ENCODE measurements at places on chromosomes 7 and 10.

DNA sequence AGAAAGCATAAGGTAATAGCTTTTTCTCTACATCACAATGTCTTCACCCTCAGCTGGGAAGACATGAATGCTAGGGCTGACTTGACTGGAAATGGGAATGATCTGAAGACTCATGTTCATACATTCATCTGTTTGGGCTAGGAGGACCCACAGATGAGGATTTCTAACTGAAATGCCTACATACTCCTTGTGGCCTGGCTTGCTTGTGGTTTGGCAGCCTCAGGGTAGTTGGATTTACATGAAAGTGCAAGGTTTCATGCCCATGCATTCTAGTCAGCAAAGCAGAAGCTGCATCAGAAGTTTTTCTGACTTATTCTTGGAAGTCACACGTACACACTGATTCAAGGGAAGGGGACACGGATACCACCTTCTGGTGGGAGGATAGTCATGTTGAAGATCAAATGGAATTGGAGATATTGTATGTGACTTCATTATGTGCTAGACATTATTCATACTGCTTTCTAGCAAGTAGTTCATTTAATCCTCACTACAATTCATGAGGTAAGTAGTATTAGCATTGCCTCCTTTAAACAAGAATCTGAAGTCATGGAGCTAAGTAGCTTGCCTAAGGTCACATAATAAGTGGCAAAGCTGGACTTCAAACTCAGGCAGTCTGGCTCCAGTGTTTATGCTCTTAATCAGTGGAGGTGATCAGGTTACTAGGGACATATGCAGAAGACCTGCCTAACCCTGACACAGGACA, 957.0 kb downstream of the LRMDA start:
- no peak for DNase-seq

DNA sequence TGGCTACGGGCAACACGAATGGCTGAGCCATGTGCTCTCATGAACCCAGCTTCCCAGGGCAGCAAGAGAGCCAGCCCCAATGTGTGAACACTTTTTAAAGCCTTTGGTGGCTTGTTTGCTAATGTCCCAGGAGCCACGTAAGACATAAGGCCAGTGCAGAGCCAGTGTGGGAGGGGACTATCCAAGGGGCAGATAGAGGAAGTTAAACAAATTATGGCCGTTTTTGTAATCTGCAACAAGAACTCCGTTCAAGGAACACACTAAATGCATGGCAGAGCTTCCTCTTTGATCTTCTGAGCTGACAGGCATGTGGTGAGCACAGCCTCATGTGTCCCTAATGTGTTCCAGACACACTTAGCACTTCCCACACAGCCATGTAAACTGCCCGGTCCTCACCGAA, 133.3 kb downstream of the TEX36 start:
- DNase-seq = no peak

DNA sequence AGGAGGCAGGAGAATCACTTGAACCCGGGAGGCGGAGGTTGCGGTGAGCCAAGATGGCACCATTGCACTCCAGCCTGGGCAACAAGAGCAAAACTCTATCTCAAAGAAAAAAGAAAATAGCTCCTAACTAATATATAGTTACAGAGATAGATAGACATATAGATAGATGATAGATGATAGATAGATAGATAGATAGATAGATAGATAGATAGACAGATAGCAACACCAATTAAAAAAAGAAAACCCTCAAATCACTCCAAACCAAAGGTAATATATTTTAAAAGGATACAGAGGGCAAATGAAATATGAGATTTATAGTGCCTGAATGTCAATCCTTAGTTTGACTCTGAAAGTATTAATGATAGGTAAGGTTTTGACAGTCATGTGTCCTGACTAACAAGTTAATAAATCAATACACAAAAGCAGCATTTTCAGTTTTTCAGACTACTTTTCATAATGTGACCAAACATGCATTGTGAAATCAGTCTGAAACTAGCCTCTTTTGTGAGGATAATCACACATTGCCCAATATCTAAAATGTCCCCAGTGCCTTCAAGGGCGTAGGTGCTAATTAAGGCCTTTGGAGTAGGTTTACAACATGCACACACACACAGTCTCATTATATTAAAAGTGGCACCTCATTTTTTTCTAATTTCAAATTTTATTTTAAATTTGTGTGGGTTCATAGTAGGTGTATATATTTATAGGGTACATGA, 61.2 kb downstream of the BPGM start:
- DNase-seq = no peak

DNA sequence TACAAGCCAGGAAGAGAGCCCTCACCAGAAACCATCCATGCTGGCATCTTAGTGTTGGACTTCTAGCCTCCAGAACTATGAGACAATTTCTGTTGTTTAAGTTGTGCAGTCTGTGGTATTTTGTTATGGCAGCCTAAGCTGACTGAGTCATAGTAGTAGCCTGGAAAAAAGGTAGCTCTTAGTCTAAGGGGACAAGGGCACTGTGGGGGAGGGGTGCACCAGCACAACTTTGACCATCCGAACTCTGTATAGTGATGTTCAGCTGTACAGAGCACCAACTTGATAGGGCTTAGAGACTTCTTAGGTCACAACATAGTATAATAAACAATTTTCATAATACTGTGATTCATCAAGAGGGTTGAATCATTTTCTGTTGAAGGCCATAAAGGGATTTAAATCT, 14.3 kb downstream of the EIF4EBP2 start:
- no peak for DNase-seq

DNA sequence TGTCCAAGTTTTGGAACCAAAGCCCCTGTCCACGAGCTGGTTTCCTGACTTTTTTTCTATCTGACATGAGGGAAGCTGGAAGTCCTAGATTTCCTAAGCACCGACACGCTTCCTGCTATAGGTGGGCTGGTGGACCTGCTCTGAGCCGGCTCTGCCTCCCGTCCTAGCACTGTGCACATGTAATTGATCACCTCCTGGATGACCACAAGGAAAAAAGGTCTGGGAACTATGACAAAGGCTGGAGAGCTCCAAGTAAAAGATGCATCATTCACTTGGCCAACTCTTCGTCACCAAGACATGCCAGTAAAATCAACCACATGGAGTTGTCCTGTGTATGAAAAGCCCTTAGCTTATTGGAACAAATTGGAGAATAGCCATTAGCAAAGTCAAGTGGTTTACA, 104.8 kb downstream of the ITIH5 start:
- DNase-seq = no peak

DNA sequence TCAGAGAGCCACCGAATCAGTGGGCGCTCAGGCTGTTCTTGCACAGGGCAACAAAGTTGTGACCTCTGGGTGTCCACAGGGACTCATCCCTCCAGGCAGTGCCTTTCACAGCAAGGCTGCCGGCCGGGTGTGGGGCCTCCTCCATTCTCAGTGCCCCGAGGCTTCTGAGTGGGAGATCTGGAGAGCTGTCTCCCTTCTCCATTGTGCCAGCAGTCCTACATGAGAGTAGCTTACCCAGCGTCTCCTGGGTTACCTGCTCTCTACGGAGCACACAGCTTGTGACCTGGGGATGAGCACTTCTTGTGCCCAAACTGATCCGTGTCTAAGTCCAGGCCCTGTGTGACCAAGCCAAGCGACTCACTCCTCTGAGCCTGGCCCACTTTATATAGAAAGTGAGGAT, 240.9 kb upstream of the GRB10 start:
- no peak for DNase-seq

DNA sequence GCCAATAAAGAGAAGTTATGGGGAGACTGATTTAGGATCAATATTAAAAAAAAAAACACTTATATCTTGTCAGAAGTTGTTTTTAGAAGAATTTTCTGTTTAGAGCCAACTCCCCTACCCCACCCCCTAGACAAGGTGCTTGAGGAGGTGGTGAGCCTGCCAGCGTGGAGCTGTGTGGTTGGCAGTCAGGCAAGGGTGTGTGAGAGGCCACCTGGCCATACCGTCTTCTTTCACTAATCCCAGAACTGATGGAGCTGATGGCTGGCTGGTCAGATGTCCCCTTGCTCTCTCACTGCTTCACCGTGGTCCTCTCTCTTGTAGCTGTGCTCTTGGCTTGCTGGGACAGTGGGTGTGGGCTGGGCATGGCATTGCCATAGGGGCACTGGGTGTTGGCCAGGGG, 34.3 kb downstream of the NACAD start:
- DNase-seq = no peak

- DNase-seq = no peak
These were observed 74.5 kb downstream of the PRKAG2 start for GRCh38 chr7:151802469-151802846.

GRCh38 chr7:91551377-91552175, 287.3 kb downstream of the FZD1 start:
- no peak for DNase-seq

DNA sequence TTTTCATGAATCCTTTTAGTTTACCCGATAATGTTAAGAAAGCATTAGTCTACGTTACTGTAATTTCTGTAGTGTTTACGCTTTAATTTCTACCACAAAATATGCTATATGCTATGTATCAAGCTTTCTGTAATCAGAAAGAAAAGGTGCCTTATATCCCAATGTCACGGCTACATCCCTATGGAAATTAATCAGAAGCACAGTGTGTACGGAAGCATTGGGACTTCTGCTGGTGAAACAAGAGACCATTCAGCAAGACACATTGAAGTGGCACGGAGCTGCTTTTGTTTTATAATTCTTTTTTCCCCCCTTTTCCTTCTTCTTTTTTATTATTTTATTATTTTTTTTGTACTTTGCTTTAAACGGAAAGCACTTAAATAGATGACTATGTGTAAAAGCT, 31.2 kb upstream of the SH2B2 start:
- no peak for DNase-seq

- no peak for DNase-seq
These were observed at the start of gene CYP26A1 for GRCh38 chr10:93073539-93074146. TSS of gene CYP26A1 (plus strand) at chr10:93073893. CDS start at chr10:93073935, 42 bp downstream.

DNA sequence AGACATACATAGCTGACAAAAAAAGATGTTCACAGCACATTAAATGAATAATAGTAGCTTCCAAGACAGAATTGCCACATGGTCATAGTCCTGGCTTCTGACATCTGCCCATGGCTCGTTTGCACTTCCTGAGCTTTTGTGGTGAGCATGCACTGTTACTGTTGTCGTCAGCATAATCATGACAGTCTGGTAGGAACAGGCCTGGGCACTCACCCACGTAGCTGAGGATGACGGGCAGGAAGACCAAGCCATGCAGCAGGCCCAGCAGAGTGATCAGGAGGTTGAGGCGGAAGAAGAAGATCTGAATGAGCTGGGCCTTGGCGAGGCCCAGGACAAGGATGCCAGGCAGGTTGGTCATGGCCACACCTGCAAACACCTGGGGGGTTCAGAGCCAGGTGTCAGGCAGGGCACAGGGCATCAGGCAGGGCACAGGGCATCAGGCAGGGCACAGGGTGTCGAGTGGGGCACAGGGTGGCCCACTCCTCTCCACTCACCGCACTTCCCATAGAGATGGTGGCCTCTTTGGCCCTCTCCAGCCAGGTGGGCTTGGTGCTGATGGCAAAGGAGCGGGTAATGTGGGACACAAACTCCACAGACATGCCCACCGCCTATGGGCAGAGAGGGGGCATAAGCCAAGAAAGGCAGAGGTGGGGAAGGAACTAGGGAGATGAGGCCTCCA, 25.3 kb upstream of the NUDCD3 start:
- DNase-seq = no peak

DNA sequence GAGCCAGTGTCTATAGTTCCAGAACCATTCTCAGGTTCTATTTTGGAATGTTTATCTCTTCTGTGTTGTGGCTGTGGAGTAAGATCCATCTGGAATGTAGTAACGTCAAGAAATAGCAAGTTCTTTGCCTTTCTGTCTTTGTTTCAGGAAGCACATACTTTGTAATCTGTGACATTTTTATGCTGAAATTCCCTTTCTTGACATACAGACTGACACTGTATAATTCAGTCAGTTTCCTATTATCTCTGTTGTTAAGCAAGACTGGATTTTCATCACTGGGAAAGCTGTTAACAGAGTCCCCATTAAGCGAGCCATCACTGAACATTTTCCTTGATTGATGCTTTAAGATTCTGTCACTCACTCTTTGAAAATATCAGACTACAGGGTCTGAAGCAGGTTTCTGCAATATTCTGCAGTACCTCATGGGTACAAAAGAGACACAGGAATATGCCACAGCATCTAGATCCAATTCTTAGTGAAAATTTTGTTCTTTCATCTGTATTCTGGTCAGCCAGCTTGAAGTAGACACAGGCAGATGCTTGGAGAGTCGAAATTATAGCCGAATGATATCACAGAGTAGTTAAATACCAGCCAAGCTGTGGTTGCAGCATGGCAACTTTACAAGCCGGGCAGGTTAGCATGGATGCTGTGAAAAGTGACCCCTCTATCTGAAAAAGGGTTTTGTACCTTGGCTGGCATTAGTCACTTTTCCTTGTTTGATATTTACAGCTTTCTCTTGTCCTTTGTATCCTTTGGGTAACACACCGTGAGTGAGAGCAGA, 62.6 kb downstream of the CACNB2 start:
- DNase-seq = no peak

GRCh38 chr7:47370461-47371042, 211.4 kb downstream of the TNS3 start:
- no peak for DNase-seq

GRCh38 chr7:6293202-6293601, 20.8 kb upstream of the CYTH3 start:
- no peak for DNase-seq

DNA sequence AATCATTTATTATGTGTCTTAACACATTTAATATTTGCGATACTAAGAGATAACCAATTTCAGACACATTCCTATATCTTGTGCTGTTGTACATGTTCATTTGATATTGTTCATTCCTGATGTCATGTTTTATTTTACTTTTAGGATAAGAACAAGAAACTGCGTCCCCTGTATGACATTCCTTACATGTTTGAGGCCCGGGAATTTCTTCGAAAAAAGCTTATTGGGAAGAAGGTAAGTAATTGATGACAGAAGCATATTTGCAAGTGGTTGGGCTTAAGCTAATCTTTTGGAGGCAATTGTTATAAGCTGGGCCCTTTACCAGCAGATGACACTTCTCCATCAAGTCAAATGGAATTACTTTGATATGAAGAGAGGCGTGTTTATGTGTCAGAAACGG, 155.3 kb downstream of the SND1 start:
- DNase-seq = no peak

DNA sequence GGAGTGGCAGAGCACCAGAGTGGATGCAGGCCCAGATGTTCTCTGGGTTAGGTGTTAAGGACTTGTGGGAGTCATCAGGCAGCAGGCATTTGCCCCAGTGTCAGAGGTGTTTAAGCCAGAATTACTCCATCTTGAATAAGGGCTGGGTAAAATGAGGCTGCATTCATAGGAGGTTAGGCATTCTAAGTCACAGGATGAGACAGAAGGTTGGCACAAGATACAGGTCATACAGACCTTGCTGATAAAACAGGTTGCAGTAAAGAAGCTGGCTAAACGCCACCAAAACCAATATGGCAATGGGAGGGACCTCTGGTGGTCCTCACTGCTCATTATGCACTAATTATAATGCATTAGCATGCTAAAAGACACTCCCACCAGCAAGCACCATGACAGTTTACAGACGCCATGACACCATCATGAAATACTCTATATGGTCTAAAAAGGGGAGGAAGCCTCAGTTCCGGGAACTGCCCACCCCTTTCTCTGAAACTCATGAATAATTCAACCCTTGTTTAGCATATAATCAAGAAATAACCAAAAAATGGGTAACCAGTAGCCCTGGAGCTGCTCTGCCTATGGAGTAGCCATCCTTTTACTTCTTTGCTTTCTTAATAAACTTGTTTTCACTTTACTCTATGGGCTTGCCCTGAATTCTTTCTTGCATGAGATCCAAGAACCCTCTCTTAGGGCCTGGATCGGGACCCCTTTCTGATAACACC, 882 bp upstream of the LRRC61 start:
- DNase-seq = no peak

Measured in NCI-H1048 (cell line).